Brain microvascular endothelial cell (primary cell): ENCODE measurements at places on chromosomes 3 and 15.

DNA sequence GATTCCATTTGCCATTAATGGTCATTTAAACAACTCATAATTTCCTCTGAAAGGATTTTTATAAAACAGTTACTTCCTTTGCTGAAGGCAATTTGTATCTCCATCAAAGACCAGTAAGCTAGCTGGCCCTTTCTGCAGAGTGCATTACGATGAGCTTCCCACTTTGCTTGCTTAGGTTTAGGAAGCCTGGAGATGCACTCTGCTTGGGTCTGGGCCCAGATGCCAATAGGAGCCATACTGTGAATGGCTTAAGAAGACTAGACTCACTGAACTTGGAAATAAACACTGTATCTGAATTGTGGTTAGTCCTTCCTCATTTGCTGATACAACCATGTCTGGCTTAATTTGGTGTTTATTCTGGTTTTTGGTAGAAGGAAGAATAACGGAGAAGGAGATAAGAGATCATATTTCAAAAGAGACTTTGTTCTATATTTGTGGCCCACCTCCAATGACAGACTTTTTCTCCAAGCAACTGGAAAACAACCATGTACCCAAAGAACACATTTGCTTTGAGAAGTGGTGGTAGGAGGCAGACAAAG lies 38.1 kb downstream of the OXNAD1 start:
- no peak for DNase-seq

DNA sequence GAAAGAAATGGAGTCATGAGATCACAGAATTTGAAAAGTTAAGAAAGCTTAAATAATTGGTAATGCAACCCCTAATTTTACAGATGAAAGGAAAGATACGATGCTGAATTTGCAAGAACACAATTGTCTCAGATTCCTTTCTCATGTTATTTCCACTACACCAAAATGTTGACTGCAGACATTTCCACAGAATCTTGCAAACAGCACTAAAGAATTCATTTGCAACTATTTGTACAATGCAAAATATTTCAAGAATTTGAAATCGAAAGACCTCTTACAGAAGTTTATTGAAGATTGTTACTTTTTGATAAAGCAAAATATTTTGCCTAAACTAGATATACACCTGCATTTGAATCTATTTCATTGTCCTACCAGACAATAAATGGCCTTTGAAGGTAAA lies 194.1 kb upstream of the KCNMB2 start:
- no peak for DNase-seq

GRCh38 chr3:100244264-100244663 lies 16.5 kb upstream of the TBC1D23 start:
- DNase-seq: no peak

- no peak for DNase-seq
Measured at GRCh38 chr3:13380971-13381370, 39.2 kb downstream of the NUP210 start.

DNA sequence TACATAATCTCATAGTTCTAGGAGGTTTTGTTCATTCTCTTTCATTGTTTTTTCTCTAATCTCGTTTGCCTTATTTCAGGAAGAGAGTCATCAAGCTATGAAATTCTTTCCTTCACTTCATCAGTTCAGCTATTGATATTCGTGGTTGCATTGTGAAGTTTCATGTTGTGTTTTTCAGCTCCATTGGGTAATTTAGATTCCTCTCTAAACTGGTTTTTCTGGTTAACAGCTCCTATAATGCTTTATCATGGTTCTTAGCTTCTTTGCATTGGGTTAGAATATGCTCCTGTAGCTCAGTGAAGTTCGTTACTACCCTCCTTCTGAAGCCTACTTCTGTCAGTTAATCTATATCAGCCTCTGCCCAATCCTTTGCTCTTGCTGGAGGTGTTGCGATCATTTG lies 69.4 kb upstream of the CD96 start:
- no peak for DNase-seq

GRCh38 chr3:13404626-13405452 lies 15.3 kb downstream of the NUP210 start:
- no peak for DNase-seq

DNA sequence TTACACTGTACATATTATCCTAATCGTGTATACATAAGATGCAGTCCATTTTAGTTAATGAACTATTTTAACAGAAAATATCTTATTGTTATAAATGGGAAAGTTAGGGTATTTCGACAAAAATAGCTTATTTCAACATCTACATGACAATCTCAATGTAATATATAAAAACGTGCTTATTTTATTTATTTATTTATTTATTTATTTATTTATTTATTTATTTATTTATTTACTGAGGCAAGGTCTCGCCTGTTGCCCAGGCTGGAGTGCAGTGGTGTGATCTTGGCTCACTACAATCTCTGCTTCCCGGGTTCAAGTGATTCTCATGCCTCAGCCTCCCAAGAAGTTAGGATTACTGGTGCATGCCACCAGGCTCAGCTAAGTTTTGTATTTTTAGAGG lies 614.2 kb downstream of the CADM2 start:
- no peak for DNase-seq

GRCh38 chr3:23776352-23776891 lies 29.3 kb upstream of the UBE2E1 start:
- DNase-seq: peak; percentile 70
